Cerebellar nuclear complex (tissue), 1 donor: ENCODE measurements at places on chromosomes 16 and 17.

DNA sequence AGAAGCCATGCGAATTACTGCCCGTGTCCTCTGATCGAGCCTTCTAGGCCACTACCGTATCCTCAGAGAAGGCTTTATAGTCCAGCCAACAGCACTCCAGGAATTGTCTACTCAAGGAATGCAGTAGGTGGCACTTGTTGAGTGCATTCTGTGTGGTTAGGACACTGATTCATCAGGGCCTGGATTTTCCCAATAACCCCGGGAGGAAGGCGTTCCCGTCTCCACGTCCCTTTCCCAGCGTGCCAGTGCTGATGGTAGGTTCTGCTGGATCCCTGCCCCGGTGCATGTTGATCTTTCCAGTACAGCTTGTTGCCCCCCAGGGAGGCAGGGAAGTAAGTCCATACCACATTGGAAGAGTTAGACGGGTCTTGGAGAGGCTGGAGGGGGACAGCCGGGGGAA lies 122.2 kb downstream of the RPTOR start:
- DNase-seq = no peak

GRCh38 chr16:11721781-11722467 lies 20.7 kb downstream of the TXNDC11 start:
- no peak for DNase-seq

DNA sequence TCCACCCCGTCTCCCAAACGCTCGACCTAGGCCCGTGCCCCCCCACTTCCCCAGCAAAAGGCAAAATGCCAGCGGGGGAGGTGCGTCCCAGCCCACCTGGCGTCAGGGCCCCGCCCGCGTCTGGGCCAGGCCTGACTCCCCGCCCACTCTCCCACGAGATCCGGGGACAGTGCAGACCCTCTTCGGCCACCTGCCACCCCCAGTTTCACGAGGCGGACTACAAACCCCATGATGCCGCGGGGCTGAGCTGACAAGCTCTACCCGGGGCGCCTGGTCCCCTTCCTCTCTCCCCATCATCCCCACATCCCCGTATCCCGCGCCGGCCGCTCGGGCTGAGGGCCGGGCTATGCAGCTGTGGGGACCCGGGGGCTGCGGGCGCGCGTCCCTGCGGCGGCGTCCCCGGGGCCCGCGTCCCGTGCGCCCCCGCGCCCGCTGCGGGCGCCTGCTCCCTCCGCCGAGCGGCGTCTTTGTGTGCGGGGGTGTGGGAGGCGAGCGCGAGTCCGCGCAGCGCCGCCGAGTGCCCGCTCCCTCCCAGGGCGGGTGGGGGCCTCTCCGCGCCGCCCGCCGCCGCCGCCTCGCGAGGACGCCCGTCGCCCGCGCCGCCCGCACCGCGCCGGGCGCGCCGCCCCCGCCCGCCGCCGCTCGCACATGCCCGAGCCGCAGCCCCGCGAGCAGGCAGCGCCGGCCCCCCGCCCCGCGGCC lies at the start of gene ANKRD13B:
Gene ANKRD13B, plus strand, starts transcription at position 283 of the 702 bp plus-strand sequence. CDS start 490 bp downstream, outside the sequence.
- DNase-seq = no peak

DNA sequence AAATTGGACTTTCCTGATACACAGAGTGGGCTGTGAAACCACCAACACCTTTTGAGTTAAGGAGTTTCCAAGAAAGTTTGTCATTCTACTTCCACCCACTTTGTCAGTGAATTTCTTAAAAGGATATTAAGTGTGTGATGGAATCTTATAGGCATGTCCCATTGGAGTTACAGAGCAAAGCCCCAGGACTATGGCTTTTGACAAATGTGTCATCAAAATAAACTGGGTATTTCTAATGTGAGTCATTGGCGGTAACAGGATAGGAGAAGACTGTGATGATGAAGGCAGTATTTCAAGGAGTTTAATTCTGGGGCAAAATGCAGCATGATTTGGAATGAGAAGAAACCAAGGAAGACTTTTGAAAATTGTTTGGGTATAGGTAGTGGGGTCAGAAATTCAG lies 1013.8 kb upstream of the EEF2KMT start:
- DNase-seq = no peak

- DNase-seq = no peak
Measured at GRCh38 chr17:36851250-36851649, 86.0 kb upstream of the LHX1 start.

GRCh38 chr17:82407255-82407654 lies 10.9 kb upstream of the HEXD start:
- DNase-seq = no peak

DNA sequence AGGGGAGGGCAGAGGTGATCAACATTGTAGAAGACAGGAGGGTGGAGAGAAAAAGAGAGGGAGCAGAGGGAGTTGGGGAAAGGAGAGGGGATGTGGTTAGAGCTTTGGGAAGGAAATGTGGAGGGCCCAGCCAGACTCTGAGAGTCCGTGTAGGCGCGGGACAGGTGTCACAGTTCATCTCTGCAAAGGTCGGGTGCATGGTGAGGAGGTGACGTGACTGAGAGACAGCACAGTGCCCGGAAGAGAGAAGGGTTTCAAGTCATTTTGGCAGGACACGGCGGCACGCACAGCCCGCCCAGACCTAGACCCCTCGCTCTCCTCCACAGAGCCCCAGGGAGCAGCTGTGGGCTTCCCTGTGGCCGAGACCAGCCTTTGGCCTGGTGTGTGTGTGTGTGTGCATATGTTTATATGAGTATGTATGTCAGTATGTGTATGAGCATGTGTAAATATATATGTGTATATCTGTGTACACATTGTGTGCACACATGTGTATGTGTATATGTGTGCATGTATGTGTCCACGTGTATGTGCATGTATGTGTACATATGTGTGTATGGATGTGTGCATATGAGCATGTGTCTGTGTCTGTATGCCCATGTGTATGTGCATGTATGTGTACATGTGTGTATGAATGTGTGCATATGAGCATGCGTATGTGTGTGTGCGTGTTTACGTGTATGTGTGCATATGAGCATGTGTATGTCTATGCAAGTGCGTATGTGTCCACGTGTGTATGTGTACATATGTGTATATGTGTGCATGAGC lies 104.6 kb downstream of the SEC14L1 start:
- DNase-seq = no peak

DNA sequence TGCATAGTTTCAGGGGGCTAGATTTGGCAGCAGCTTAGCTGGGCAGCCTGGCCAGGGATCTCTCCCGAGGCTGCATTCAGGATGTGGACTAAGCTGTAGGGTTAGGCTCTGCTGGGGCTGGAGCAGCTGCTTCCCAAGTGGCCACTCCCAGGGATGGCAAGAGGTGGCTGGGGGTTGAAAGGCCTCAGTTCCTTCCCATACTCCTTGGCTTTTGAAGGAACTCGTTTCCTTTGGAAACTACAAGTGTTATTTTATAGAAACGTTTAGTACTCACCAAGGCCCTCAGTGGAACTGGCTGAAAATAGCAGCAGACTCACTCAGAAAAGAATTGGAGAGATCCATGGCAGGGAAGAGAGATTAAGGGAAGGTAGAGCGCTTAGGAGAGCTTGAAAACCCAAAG lies 76.4 kb downstream of the WWP2 start:
- no peak for DNase-seq

DNA sequence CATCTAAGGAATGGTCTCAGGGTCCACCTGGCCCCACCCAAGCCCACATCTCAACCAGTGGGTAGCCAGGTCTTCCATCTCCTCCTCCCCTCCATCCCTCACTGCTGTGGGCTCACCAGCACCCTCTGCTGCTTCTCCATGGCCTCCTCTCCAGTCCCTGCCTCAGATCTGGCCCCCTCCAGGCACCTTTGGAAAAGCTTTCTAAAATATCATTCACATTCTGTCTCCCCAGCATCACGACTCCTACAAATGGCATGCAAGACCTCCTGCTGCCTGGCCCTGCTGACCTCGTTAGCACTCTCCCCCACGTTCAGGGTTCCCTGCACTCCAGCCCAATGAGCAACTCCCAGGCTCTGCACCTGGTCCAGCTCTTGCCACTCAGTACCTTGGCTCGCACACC lies 13.7 kb downstream of the GLP2R start:
- no peak for DNase-seq
